ENCODE measurements at places on chromosomes 11 and 22.

GRCh38 chr11:99593197-99593596 is 572.4 kb downstream of the CNTN5 start:
- no peak for DNase-seq

DNA sequence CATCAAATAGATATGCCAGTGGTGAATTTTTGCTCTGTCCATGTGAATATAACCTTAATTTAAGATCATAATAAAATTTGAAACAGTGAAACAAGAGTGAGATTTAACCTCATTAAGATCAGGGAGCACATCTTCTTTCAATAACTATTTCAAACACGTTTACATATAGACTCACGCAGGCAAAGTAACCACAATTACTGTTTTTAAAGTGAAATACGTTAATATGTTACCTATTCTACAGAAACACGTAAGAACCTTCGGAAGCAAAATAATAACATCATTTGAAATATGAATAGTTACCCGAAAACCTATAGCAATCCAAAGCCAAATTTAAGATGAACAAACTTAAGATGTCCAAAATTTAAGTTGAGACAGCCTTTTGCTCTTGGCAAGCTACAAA is 136.2 kb upstream of the ZC3H12C start:
- no peak for DNase-seq

DNA sequence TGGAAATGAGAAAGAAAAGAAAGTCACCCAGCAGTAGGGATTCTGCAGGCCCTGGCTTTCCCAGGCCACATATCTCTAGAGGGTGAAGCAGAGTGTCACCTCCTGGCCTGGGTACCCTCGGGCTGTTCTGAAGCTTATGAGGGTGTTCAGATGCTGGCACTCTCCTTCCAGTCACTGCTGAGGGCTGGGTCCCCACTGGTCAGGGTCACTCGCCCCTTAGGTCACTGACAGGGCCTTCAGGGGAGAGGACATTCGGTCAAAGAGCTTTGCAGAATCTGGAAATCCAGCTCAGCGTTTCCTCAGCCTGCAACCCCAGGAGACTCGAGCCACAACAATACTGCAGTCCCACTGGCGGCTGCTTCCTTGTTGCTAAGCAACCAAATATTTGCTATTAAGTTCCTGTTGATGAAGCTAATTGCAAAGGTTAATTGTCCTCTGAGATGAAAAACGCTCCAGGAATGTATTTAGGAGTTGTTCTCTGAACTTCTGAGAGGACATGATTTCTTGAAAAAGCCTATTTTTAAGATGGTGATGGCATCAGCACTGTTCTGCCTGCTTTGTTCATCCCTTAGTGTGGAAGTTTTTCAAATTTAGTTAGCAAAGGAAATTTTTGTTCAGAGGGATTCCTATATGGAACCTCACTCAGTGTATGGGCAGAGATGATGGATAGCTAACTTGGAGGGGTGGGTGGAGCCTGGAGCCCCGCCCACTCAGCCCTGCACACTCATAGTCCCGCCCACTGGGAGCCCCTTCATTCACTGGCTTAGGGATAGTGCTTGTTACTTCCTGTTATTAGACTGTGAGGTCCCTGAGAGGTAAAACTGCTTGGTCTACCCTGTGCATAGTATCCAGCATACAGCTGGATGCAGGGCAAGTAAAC is 109.2 kb downstream of the CSNK2A3 start:
- DNase-seq, result no peak

- no peak for DNase-seq
These were observed 70.9 kb downstream of the PHF21B start for GRCh38 chr22:44938886-44939285.

DNA sequence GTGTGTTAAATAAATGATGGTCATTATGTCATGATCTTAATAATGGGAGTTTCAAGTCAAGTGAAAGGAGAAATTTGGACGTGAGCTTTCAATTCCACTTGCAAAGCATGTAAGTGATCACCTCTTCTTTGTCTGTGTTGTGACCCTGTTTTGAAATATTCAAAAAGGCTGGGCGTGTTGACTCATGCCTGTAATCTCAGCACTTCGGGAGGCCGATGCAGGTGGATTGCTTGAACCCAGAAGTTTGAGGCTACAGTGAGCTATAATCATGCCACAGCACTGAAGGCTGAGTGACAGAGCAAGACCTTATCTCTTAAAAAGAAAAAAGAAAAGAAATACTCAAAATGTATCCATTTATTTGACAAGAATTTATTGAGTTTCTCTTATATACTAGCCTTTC is 32.9 kb upstream of the EED start:
- DNase-seq, result no peak

DNA sequence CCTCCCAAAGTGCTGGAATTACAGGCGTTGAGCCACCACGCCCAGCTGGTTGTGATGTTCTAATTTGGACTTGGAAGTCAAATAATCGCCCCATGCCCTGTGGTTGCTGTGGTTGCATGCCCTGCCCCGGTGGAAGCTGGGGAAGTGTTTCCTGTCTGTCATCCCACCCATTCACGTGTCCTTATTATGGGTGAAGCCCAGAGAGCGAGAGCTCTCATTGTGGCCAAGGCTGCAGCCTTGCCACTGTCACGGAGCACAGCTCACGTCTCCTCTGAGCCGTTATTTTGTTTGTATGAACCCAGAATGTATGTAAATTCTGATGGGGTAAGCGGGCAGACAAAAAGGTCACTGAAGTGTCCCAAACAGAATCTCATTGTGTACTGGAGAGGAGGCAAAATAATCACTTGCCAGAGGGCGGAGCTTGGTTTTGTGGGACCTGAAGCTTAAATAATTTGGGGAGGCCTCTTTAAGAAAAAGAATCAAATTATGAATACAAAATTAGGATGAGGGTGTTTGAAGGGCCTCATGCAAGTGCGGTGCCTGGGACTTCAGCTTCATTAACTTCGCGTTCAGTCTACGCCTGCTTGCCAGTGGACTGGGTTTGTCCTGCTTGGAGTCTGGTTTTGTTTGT is 25.8 kb upstream of the TREH start:
- no peak for DNase-seq

All from vagina (tissue), 2 donors.